CD4-positive, alpha-beta T cell treated with Interleukin-6 for 4 hours (primary cell): ENCODE measurements at places on chromosomes 4 and X.

DNA sequence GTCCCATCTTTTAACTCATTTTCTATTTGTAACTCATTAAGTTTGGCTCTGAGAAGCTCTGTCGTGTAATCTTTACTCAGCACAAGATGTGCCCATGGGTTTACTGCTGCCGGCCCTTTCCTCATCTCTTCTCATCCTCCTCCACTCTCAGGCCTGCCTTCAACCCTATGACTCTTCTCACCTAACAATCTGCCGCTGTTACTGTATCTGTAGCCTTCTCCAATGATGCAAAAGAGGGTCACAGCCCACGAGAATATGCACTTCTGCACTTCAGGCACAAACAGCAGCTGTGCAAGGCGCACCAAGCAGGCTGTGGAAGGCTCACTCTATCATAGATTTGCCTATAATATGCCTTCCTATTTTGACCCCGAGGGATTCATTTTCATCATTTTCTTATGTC lies 546.5 kb upstream of the GALNTL6 start:
- no peak for DNase-seq

DNA sequence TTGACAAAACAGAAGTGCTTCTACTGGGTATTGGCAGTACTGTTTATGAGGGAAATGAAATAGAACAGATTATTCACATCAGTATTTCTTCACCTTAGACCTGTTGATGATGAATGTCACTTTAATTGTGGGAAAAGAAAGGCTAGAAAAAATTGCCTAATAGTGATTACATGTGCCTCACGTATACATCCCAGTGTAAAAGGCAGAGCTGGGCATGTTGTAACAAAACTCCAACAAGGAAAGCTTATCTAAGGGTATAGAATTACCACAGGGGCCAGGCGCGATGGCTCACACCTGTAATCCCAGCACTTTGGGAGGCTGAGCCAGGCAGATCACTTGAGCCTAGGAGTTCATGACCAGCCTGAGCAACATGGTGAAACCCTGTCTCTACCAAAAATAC lies 4.2 kb downstream of the PGM2 start:
- DNase-seq: no peak

DNA sequence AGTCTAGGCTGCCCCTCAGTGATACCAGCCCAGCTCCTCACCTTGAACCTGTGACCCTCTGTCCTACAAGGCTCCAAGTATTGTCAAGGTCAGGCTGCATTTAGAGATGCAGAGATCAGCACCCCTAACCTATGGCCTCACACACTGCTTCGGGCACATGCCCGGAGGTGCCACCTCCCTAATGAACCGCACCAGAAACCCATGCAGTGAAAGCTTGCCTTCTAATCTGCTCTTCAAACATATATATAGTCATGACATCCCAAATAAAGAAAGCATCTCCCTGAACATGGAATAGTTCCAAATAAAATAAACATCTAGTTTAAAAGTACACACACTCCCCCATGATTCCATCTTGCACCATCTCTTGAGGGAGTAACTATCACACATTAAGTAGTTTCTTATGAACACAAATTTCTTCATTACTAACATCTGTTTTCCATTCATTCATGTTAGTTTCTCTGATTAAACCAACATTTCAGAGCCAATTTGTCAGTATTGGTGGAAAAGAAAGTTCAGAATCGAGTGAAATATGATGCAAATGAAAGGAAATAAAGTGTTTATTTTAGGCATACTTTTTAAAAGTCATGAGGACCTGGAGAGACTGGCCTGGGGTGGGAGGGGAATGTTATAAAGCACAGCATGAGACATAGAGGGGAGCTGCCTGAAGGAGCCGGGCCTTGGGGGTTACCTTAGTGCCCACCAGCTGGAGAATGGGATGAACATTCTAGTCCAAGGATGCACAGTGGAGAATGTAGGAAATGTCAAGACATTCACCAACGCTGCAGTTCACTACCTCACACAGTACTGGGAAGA lies 19.2 kb downstream of the CC2D2A start:
- DNase-seq: no peak

DNA sequence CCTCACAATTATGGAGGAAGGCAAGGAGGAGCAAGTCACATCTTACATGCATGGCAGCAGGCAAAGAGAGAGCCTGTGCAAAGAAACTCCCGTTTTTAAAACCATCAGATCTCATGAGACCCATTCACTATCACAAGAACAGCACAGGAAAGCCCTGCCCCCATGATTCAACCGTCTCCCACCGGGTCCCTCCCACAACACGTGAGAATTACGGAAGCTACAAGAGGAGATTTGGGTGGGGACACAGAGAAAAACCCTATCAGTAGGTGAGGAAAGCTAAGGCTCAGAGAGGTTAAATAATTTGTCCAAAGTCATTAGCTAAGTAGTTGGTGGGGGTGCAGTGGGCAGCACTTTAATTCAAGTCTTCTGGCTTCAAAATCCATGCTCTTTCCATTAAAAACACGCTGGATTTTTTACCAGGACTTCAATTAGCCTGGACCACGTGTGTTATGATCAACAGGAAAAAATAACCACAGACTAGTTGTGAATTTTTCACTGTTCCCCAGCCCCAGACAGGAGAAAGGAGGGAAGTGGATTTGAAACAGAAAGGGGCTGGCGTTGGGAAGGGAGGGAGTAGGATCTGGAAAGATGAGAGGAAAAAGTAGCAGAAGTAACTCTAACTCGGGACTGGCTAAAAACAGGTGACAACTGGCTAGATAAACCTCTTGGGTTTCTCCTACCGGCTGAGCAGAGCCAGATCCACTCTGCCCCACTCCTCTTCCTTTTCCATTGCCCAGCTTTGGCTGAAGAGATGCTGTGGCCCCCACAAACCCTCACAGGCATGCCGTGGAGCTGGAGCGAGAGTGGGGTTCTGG lies 986 bp downstream of the MTMR8 start:
- DNase-seq: no peak

- no peak for DNase-seq
Observed at GRCh38 chr4:177117256-177117655, 192.4 kb upstream of the NEIL3 start.

GRCh38 chrX:107484002-107484726 lies 34.7 kb downstream of the FRMPD3 start:
- DNase-seq: no peak

DNA sequence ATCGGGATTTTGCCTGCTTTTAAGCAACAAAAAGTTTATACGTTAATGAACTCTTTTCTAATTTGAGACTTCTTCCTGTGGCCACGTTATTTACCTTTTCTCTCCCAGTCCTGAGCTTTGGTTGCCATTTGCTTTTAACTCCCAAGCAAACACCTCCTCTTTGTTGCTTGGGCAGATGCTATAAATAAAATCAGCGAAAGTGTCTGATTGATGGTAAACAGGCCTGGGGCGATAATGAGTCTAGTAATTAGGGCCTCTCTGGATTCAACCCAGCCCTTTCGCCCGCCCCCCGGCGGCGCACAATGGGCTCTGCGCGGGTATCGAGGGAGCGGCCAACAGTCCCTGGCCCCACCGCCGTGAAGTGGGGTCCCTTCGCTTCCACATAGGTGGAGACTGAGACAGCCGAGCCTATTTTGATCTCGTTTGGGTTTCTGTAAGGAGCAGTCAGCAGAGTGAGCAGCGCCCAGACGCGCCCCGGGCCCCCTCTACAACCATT lies 790 bp downstream of the CLGN start:
- DNase-seq: no peak

GRCh38 chr4:139975830-139976272 lies 178.1 kb downstream of the MAML3 start:
- no peak for DNase-seq

DNA sequence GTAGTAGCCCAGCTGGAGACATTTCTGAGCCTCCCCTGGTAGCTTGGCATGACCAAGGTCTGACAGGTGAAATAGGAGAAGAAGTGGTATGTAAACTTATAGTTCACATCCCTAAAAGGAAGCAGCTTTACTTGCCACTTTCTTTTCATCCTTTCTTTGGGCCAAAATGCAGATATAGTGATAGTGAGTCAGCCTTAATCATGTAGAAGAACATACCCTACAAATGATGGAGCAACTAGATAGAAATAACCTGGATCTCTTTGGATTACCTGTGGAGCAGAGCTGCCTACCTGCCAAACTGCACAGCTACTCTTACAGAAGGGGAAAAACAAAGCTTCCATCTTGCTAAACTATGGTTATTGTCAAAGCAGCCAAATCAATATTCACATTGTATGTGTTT lies 106.7 kb upstream of the LCORL start:
- DNase-seq: no peak

DNA sequence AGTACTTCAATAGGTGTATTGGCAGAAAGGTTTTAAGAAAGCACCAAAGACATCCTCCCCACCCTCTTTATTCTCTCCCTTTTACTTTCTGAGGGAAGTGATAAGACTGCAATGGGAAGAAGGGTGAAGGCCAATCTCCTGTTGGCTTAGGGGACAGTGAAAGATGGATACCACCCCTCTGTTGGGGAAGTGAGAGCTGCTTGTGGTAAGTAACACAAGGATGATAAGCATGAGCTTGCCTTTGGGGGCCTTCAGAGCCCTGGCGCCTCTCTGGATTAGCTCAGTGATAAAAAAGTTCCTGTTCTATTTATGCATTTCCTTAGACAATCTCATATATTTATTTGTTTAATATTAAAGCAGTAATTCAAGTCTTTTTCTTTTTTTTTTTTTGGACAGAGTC lies 5.2 kb upstream of the KLF8 start:
- DNase-seq: no peak

DNA sequence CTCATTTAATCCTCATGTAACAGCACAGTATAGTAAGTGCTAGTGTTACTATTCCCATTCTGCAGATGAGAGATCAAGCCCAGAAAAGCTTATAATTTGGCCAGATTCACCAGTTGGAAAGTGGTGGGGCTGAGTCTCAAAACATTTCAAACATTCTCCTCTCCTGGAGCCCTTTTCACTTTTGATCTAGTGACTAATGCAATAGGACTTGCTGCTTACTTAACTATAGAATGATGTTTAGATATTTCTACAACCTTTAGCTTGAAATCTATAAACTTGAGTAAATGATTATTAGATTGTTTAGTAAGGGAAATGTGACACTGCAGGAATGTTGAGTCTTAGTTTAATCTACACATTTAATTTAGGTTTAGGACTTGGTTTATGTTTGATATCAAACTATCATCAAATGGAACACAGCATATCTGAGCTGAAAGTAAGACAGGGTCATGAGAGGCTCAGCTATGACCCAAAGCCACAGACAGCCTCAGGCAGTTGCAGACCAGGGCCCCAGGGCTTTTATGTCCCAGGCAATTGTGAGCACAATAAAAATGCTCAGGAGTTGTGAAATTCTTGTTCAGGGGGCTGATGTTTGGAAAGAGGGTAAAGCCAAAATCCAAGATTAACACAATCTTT lies 199.5 kb upstream of the HS3ST1 start:
- no peak for DNase-seq

DNA sequence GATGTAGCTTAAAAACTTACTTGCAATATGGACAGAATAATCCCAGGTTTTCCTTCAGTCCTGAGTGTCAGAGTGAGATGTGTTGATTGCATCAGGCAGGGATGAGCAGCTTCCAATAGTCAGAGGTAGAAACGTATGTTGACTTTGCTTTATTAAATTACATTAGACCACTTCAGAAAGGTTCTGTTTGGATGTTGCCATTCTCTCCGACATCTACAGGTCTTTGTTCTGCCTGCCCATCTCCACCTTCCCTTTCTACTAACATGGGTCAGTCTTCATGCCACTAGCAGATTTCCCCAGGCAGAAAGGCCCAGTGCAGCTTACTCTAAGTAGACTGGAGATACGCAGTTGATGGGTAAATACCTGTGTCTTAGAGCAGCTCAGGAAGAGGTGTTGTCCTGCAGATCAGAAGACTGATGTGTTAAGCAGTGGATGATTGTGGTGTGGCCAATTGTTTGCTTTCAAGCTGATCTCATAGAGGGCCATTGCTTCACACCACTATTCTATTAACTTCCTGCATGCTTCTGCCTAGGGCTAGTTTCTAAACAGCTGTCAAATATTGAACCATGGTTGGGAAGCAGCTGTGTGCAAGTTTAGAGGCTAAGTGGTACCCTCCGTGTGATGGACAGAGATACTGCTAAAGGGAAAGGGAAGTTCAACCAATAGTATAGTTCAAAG lies 1.8 kb downstream of the FRMPD4 start:
- DNase-seq: no peak

DNA sequence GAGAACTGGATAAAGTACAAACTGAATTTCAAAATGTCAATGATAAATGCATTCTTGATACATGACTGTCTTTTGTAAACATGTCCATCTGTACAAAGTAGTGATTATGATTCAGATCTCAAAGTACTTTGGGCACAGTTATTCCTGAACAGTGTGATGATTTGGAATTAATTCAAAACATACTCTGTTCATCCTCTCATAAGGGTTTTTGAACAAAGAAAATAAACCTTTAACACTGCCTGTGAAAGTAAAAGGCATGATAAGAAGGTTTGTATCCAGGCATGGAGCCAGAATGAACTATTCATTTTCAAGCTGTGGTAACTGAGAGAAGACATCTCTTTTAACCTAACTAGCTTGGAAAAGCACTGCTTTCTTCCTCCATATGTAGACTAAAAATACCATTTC lies 883 bp upstream of the KLHL4 start:
- DNase-seq: no peak

- DNase-seq: no peak
Observed at GRCh38 chrX:127568691-127569090, 483.5 kb downstream of the ACTRT1 start.

DNA sequence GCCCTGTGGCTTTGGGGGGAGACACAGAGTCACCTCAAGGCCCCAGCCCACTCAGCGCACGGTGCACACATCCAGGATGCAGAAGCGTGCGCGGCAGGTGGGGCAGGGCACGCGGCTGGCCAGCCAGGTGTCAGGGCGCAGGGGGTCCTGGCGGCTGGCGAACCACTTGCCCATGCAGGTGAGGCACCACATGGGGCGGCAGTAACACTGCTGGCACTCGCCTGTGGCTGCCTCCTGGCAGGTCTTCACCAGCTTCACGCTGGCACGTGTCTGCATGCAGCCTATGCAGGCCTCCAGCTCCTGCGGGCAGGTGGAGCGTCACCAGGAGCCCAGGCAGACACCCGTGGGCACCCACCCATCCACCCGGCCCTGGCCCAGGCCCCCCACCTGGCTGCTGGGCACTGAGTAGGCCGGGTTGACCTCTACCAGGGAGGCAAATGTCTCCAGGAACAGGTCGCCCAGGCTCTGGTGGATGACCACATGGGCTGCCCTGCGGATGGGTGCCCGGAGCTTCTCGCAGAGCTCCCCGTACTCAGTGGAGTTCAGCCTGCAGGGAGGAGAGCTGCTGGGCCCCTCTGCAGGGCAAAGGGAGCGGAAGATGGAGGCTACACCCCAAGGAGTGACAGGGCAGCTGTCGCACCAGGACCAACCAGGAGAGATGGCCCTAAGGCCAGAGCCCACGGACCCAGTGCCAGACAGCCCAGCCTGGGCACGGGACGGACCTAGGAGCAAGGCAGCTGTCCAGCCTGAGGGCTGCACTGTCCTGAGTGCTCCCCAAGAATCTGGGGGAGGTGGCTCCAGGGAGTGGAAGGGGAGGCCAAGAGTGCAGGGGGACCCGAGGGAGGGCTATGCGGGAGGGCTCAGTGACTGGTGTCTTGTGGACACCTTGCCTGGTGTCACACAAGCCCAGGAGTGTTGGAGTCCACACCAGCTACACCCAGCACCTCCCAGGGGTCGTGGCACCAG lies 3.7 kb downstream of the TMEM129 start:
- no peak for DNase-seq

- DNase-seq: no peak
Observed at GRCh38 chr4:104869831-104870230, 276.8 kb upstream of the TET2 start.

- DNase-seq: no peak
Observed at GRCh38 chr4:85495621-85496020, 20.7 kb downstream of the ARHGAP24 start.

- no peak for DNase-seq
Observed at GRCh38 chrX:103789004-103789403, 12.4 kb downstream of the PLP1 start.

GRCh38 chr4:40905414-40905813 lies 155.7 kb downstream of the NSUN7 start:
- DNase-seq: no peak
